ENCODE measurements at places on chromosomes 12 and 14.

DNA sequence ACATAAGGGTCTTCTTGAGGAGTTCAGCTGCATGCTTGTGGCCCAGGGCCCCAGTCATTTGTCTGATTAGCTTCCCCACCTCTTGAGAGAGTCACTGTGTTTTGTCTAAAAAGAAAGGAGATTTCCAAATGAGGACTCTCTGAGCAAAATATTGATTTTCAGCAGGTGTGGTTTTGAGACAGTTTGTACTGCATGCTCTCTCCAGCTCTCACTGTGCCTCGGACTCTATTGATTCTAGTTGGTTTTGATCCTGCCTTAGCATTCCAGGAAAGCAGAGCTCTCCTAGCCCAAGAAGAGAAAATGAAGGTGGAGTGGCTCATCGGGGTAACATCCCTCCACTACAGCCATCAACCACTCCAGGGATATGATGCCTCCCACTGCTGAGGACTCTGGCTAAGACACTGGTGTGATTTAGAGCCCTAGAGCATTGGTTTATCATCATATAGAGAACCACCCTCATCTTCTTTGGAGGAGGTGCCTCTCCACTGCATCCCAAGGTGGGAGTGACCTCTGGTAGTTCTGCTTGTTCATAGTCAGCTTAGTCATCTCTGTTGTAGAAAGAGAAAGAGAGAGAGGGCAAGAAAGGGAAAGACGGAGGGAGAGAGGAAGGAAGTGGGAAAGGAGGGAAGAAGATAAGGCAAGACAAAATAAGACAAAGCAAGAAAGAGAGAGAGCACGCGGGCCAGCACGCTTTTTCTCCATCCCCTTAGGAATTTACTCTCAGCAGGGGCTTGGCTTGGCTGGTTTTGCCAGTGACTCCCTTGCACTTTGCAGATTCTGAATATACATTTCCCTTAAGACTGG is 365.6 kb downstream of the DPF3 start:
- no peak for DNase-seq

DNA sequence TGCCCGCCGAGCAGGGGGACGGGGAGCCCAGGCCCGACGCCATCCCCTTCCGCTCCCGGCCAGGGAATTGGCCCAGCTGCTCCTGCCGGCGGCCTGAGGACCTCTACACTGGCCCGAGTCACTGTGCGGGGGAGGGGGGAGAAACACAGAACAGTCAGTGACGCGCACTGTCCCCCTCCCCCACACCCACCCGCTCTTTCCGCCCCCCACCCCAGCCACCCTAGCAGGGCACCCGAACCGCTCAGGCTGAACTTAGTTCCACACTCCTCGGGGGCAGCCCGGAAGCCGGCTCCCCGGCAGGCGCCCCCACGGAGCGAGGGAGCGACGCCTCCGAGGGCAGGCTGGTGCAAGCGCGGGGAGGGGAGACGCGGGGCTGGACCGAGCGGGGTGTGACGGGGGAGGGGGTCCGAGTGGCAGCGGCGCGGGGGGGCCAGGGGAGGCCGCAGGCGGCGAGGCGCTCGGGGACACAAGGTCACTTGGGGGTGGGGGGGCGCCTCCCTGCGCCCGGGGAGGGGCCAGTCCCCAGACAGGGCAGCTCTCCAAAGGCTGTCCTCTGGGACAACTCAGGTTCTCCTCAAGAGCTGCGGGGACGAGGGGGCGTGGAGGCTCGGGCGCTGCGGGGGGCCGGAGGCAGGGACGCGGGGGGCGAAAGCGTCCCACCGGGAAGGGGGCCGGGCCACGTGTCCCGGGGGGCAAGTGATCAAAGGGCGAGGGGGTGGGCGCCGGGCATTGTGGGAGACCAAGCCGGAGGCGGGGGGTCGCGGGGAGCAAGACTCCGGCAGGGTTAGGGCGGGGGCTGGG is 648 bp downstream of the CHD4 start:
- peak; percentile 23 for DNase-seq

DNA sequence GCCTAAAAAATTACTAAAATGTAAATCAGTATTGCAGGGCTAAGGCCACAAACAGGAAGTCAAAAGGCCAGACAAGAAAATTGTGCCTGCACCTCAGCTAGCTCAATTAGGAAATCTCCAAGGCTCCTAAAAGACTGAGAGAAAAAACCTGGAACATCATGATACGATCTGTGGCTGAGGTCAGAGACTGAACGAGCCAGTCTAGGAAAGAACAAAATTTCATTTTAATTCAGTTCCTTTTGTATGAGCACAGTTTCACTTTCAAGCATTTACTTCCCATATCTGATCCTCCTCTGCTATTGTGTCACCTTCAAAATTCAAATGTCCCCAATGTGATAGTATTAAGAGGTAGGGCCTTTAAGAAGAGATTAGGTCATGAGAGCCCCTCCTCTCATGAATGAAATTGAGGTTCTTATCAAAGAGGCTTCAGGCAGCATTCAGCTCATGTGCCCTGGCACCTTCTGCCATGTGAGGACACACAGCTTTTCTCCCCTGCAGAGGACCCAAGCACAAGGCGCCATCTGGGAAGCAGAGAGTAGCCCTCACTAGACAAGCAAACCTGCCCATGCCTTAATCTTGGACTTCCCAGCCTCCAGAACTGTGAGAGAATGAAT is 14.8 kb downstream of the PRKAB1 start:
- peak; percentile 91 for DNase-seq

DNA sequence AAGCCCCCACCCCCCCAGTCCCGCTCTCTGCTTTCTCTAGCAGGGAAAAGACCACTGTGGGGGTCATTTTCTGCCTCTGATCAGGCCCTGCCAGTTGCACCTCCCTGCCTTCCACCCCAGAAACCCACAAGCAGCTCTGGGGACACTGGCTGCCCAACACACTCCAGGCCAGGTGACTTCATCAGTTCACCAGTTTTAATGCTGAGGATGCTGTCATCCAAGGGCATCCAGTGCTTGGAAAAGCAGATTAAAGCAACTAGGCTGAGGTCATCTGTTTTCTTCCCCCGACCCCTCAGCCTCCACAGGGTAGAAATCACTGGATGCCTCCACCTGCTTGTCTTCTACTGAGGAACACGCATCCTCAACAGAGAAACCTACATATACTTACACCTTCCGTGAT is 282.4 kb downstream of the DPF3 start:
- no peak for DNase-seq

GRCh38 chr12:3004655-3005565 is 45.7 kb downstream of the TEAD4 start:
- peak; percentile 9 for DNase-seq

GRCh38 chr12:91857813-91858542 is 287.7 kb downstream of the BTG1 start:
- no peak for DNase-seq

Measured in hematopoietic multipotent progenitor cell treated with erythropoietin and hydrocortisone succinate and interleukin-3 and kit ligand, for 8 days (in vitro differentiated cells).